ENCODE measurements at places on chromosomes 1 and 21.

GRCh38 chr1:242651817-242652216 lies 127.3 kb upstream of the PLD5 start:
- peak; percentile 22 for DNase-seq

DNA sequence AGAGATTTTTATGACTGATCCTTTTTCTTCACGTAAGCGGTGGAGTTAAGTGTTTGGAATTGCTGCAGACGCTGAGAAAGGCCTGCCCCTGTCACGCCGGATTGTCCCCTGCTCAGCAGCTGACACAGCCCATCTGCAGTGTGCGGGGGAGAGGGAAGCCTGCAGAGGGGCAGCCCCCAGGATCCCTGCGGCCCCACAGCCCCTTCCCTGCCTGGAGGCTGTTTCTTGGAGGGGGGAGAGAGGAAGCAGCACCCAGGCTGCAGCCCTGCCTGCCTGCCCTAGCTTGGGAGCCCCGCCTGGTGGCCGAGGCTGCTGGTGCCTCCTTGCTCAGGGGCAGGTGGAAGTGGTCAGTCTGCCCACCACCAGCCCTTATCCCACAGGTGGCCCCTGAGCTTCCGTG lies 50.7 kb downstream of the PRDM16 start:
- DNase-seq: no peak

- DNase-seq: no peak
Measured at GRCh38 chr1:89620664-89621063, 12.3 kb upstream of the LRRC8C start.

- DNase-seq: no peak
Measured at GRCh38 chr1:151273924-151274466, 8.1 kb upstream of the ZNF687 start.

- DNase-seq: no peak
Measured at GRCh38 chr21:42149656-42150473, 69.1 kb upstream of the ABCG1 start.

GRCh38 chr1:201015551-201016091 lies 7.9 kb downstream of the KIF21B start:
- DNase-seq: no peak

DNA sequence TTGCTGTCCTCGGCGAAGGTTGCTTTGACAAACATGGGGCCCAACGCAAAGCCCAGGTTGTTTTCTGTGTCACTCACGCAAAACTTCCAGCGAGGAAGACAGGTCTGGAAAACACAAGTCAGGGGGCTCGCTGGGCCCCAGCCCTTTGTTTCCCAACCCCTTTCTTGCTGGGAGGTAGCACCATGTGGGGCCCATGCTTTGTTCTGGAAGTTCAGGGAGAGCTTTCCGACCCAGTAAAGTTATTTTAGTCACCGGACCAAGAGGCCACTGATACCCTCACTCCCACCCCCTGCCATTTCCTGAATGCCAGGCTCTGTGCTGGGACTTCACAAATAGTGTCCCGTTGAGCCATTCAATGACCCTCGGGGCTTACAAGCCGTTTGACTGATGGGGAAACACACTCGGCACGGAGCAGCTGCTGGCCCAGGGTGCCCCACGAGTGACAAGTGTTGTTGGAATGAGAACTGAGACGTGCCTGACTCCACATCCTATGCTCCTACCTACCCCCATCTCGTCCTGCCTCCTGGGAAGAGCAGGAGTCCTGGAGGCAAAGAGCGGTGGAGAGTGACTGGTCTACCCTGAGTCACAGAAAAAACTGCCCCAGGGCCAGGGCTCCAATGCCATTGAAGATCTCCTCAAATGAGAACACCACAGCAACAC lies 52.0 kb downstream of the ECE1 start:
- no peak for DNase-seq

DNA sequence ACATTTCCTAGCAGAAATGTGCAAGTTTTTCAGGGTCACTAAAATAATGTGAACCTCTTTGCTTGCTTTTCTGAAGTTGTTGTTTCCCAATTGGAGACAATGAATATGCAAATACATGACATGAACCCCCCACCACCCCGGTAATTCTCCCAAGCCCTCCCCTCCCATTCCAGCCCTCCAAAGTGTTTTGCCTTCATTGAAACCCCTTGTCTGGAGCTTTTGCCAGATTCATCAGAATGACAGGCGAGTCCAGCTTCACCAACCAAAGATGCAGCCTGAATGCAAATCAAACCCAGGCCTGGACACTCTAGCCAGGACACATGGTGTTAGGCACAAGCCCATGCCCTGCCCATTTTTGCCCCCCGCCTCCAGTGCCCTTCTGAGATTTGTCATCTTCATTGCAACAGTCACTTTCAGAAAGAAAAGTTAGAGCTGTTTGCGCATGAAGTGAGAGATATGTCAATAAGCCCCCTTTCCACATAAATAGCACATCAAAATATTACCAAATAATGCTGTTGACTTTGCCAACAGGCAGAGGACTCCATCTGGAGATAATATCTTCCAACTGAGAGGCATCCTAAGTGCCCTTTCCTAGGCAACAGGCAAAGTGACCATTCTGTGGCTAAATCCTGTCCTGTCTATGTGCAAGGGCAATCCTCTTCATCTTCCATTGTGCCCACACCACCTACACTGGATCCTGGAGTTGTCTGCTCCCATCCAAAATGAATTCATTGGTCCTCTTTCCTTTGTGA lies 145.6 kb upstream of the NFIA start:
- no peak for DNase-seq

GRCh38 chr21:28410256-28410655 lies 582.4 kb downstream of the LTN1 start:
- DNase-seq: no peak

DNA sequence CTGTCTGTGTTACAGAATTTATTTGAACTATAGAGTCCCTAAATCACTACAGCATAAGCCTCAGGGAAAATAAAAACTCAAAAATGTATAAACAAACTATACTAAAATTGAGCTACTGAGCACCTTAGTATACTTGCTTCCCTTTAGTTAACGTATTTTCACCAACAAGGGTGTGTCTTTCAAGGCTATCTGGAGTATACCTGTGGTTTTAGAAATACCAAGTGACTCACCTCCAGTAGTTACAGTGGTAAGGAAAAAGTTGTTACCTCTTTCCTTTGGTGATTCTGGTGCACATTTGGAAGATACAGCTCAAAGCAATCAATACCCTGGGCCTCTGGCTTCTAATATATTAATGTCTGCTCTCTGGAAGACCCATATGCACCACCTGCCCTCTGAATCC lies 68.0 kb upstream of the C1orf105 start:
- no peak for DNase-seq

DNA sequence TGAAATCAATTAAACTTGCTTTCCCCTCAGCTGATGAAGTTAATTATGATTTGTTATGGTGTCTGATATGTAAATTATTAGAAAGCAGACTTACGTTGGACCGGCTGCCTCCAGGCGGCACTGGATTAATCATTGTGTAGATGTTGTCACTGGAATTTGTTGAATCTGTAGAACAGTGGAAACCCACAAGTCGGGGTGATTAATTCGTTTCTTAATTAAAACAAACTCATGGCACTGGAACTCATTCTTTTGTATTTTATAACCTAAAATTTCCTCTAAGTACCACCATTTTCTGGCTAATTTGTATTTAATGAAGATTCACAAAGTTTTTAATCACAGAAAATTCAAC lies 39.0 kb downstream of the MRPL37 start:
- no peak for DNase-seq

GRCh38 chr1:178344513-178345091 lies 152.2 kb downstream of the CLEC20A start:
- peak; percentile 5 for DNase-seq

DNA sequence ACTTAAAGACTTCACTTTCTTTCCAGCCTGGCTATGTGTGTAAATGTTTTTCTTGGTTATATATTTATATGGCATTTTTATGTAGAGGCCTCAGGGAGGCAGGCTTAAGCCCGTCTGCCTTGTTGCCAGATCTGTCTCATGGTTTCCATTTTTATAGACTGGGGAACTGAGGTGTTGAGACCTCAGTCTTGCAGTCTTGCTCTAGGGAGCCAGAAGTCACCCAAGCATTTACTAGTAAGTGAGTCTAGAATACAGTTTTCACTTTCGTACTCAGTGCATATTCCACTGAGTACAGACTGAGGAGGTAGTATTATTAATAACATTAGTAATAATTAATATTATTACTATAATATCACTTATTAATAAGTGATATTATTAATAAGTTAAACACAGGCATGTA lies 161.4 kb downstream of the UCK2 start:
- no peak for DNase-seq

GRCh38 chr1:224454402-224455055 lies 19.9 kb upstream of the WDR26 start:
- no peak for DNase-seq

DNA sequence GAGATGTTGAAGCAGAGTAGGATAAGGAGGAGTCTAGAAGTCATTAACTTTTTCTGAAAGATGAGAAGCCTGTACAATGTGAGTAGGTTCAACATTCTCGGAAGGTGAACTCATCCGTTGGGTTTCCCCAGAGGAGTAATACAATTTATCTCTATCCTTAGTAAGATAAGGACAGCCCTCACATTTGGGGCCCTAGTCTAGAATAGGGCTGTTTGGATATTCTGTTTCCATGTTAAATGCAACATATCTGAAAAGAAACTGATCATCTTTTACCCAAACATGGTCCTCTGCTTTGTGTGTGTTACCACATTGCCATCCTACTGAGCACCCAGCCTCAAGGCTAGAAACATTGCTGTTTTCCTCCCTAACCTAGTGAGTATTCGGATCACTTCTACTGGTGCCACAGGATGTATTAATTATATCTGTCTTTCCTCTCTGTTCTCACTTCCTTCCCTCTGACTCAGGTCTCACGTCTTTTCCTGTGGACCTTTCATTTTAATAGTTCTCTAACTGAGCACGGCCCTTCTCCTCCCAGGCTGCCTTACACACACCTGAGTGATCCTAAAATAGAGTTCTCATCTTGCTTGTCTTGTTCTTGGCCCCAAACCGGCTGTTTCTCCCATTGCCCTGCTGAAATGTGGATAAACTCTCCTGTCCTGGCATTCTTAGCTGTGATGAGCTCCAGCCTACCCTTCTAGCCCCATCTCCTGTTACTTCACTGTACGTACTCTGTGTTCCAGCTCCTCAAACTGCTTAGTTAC lies 91.7 kb downstream of the CDC14A start:
- DNase-seq: peak; percentile 29

GRCh38 chr1:231075020-231075419 lies 35.0 kb upstream of the FAM89A start:
- DNase-seq: no peak

DNA sequence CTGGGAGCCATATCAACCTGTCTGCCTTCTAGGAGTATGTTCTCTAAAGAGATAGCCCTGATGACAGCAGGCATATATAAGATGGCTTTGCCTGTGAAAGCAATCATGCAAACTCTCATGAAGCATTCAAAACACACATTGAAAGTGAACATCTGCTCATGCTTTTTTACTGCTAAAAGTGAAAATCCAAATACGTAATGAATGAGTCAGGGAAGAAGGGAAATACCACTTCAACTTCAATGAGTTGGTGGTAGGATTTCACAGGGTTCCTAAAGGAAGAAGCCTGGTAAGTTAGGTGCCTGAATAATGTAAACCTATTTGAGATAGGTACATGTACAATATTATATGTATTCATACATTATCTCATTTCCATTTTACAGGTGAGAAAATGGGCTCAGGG lies 50.5 kb upstream of the SLFNL1 start:
- no peak for DNase-seq

DNA sequence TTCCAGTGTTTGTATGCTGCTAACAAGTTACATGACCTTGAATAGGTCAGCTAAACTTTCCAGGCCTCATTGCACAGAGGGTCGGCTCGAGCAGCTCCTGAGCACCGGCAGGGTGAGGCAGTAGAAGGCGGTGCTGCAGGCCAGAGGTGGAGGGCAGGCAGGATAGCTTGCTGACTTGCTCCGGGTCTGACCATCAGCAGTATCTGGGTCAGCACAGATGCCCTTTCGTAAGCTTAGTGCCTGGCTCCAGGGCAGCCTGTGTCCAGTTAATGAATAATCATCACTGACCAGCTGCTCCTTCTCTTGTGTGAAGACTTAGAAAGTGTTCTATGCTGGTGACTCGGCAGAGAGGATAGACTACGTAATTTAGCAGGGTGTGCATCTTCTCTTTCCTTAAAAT lies 6.9 kb downstream of the MAPKAPK2 start:
- DNase-seq: peak; percentile 16

- no peak for DNase-seq
Measured at GRCh38 chr1:207988326-207989165, 77.6 kb upstream of the CD34 start.

DNA sequence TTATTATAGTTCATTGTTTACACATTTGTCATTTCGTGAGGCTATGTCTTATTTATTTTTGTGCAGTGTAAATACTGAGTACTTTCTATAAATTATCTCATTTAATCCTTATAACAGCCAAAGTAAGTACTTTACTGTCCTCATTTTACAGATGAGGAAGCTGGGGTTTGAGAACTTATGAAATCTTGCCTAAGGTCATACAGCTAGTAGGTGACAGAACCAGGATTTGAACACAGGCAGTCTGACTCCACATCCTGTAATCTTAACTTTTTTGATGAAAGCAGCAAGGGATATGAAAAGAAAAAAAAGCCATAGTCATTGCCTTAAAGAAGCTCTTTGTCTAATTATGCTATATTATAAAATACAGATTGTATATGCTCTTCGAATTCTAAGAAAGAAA lies 107.1 kb upstream of the BMP8A start:
- no peak for DNase-seq

DNA sequence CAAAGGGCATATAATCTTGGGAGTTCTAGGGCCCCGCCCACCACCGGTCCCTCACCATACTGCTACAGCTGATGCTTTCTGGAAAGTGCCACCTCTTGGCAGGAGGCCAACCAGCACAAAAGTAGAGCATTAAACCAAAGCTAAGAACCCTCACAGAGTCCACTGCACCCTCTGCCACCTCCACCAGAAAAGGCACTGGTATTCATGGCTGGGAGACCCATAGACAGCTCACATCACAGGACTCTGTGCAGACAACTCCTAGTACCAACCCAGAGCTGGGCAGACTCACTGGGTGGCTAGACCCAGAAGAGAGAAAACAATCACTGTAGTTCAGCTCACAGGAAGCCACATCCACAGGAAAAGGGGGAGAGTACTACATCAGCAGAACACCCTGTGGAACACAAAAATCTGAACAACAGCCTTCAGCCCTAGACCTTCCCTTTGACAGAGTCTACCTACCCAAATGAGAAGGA lies 10.8 kb downstream of the THEM4 start:
- DNase-seq: no peak
